ENCODE measurements at places on chromosomes 7 and 10.
A peak's percentile ranks its signal among the peaks of the same experiment; 100 is the strongest.

DNA sequence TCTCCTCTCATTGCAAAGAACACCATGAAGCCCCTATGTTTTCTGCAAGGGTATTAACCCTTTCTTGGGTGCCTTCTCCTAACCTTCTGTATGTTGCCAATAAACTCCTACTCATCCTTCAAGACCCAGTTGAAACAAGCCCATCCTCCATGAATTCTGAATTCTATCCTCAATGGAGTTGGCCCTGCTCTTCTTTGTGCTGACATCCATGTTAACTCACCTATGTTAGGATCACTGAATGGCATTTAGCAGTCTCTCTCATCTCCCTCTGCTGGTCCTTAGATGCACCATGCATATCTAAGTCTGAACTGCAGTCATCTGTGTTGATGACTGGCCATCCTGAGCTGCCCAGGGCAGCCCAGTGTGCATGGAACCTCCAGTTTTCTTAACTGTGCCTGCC lies 129.8 kb downstream of the BUB3 start:
- DNase-seq, result no peak

DNA sequence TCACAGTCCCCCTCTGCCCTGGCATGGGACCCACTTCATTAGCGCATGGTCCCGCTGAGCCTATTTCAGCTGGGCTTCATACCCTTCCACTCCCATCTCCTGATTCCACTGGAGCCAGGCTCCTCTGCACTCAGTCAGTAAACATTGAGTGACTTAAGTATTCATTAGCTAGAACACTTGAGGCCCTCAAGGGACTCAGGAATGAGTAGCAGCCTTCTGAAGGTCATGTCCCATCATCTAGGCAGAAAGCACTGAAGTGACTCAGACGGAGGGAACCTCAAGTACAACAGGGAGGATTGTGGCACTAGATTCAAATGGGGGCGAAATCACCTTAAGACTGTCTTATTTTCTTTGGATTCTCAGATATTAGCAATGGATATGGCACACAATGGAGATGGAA lies 186.6 kb upstream of the INHBA start:
- DNase-seq, result no peak

- DNase-seq, result no peak
Measured at GRCh38 chr7:64863969-64864368, 39.1 kb upstream of the ZNF273 start.

- no peak for DNase-seq
Measured at GRCh38 chr10:49176310-49177268, 11.6 kb downstream of the TMEM273 start.

DNA sequence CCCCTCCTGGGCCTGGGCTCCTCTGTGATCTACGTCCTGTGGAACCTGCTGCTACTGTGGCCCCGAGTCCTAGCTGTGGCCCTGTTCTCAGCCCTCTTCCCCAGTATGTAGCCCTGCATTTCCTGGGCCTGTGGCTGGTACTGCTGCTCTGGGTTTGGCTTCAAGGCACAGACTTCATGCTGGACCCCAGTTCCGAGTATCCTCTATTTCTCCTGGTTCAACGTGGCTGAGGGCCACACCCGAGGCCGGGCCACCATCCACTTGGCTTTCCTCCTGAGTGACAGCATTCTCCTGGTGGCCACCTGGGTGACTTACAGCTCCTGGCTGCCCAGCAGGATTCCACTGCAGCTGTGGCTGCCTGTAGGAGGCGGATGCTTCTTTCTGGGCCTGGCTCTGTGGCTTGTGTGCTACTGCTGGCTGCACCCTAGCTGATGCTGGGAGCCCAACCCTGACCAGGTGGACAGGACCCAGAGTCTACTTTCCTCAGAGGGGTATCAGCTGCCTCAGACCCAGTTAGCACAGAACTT lies 37.8 kb upstream of the MMD2 start:
- DNase-seq, result no peak

- no peak for DNase-seq
Measured at GRCh38 chr10:100875484-100876166, 37.1 kb upstream of the SLF2 start.

- DNase-seq, result no peak
Measured at GRCh38 chr7:122600042-122600441, 98.9 kb downstream of the RNF133 start.

- DNase-seq, result no peak
Measured at GRCh38 chr10:106401967-106402366, 762.5 kb downstream of the SORCS1 start.

DNA sequence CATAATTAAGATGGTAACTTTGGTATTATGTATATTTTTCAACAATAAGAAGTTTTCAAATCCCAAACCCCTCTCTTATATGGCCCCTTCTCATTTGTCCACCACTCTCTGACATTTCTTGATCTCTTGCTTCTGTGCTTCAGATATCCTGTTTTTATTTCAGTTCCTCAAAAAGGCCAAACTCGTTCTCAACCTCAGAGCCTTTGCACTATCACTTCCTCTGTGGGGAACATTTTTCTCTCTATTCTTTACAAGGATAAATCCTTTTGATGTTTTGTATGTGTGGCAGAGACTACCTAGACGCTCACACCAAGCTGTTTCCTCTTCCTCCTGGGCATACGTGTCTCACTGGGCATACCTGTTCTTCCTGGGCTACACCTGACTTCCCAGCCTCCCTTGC lies 54.2 kb upstream of the FRMD4A start:
- no peak for DNase-seq

GRCh38 chr7:76202666-76203030 lies 952 bp downstream of the SRRM3 start:
- DNase-seq, result no peak

- no peak for DNase-seq
Measured at GRCh38 chr10:3040069-3040468, 27.3 kb upstream of the PFKP start.

DNA sequence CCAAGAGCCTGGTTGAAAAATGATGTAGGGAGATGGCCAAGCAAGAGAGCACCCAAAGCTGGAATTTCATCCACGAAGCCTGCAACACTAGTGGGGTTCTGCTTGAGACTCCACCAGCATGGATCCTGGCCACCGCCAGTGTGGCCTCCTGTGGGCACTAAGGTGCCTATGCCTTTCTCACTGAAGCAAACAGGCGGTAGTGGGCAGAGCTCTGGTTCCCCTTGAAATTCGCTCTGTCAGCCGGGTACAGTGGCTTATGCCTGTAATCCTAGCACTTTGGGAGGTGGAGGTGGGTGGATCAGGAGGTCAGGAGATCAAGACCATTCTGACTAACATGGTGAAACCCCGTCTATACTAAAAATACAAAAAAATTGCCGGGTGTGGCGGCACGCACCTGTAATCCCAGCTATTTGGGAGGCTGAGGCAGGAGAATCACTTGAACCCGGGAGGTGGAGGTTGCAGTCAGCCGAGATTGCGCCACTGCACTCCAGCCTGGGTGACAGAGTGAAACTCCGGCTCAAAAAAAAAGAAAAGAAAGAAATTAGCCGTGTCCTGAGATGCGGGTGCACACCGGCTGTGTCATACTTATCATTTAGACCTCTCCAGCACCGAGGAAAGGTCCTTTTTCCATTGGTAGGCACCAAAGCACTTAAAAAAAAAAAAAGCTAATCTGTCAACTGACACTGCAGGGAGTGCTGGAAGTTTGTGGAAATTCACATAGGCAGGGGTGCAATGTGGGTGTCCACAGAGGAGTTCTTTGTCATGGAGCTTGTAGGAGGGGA lies 28.3 kb downstream of the CCM2 start:
- DNase-seq, result no peak

- no peak for DNase-seq
Measured at GRCh38 chr10:35993591-35994515, 351.8 kb upstream of the FZD8 start.

- no peak for DNase-seq
Measured at GRCh38 chr10:14578060-14578952, 196.4 kb downstream of the FAM107B start.

GRCh38 chr7:67692425-67692824 lies 695.8 kb downstream of the TYW1 start:
- DNase-seq, result no peak

- no peak for DNase-seq
Measured at GRCh38 chr7:88254721-88255424, 35.0 kb upstream of the SRI start.

- no peak for DNase-seq
Measured at GRCh38 chr10:13270877-13271551, 28.9 kb downstream of the PHYH start.

- DNase-seq, result no peak
Measured at GRCh38 chr7:42035210-42035609, 201.8 kb downstream of the GLI3 start.

DNA sequence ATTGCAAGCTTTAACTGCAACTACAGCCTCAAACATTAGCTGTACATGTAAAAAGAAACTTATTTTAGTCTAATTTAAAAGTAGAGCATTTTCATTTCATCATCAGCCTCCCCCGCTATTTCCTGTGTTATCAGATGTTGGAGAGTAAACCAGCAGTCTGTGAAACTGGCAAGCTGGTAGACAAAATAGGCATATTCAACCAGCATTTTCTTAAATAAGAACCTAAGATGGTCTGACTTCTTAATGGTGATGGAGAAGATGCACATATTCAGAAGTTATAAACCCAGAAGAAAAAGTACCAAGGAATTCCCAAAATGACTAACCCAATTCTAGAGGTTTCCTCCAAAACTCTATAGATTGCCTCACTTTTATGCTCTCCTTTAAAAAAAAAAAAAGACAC lies 24.9 kb downstream of the PIK3AP1 start:
- no peak for DNase-seq

- no peak for DNase-seq
Measured at GRCh38 chr7:32507414-32507813, 12.1 kb downstream of the AVL9 start.

DNA sequence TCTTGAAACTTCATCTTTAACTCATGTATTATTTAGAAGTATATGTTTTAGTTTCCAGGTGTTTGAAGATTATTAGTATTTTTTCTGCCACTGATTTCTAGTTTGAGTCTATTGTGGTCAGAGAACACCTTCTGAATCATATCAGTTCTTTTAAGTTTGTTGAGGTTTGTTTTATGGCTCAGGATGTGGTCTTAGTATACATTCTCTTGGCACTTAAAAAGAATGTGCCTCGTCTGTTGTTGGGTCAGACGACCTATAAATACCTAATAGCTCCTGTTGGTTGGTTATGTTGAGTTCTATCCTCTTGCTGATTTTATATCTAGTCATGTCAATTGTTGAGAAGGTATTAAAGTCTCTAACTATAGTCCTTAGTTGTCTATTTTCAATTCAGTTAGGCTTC lies 15.9 kb downstream of the TDRD1 start:
- DNase-seq, result no peak

- DNase-seq, result no peak
Measured at GRCh38 chr7:135980012-135980551, 2.9 kb upstream of the MTPN start.

GRCh38 chr7:117066668-117067067 lies 113.4 kb downstream of the ST7 start:
- no peak for DNase-seq

DNA sequence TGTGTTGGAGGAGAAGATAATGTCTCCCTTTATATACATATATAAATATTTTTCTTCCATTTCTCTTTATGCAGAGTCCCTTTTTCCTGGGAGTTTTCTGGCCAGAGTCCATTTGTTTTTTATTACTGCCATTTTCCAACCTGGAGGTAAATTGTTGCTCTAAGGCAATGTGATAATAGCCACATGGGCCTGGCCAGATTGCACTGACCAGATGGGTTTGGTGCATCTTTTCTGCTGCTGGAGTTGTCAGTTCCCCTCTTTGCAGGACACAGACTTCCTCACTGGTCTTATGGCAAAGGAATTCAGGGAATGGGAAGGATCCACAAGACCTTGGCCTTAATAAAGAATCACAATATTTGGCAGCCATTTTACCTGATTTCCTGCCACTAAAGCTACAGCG lies 254.9 kb downstream of the SORCS3 start:
- no peak for DNase-seq

- peak; percentile 23 for DNase-seq
Measured at GRCh38 chr7:1664711-1665548, 5.1 kb upstream of the ELFN1 start.

GRCh38 chr10:46523962-46524471 lies 32.4 kb downstream of the GPRIN2 start:
- DNase-seq, result peak; percentile 46

DNA sequence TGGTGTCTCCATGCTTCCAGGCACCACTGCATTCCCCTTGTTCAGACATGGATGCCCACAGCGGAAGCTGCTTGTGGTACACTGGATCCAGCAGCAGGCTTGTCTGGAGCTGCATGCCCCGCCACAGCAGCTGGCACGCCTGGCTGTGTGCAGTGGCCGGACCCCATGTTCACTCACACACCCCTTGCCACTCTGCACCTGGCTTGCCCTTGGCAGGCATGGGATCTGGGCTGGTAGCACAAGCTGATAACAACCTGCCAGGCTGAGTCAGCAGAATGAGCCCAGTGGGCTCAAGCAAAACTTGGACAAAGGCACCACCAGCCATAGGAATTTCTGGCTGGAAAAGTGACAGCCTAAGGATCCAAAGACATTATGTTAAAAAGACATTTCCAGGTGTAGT lies 91.8 kb upstream of the TMEM168 start:
- no peak for DNase-seq

- no peak for DNase-seq
Measured at GRCh38 chr10:124302951-124303505, 115.7 kb downstream of the OAT start.

DNA sequence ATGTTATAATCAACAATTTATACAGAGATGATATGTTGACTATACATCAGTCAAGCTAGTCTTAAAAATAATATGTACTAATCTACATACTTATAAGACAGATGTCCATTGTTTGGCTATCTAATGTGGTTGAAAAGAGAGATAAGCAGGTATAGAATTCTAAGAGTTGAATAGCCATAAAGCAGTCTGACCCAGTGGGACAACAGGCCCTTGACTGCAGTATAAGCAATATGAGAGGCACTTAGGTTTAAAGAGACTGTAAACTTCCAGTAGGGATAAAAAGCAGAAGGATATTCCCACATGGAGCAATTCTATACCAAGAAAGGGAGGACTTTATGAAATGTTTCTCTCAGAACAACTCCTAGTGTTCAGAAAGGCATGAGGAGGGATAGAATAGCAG lies 139.3 kb downstream of the ELAPOR2 start:
- no peak for DNase-seq

DNA sequence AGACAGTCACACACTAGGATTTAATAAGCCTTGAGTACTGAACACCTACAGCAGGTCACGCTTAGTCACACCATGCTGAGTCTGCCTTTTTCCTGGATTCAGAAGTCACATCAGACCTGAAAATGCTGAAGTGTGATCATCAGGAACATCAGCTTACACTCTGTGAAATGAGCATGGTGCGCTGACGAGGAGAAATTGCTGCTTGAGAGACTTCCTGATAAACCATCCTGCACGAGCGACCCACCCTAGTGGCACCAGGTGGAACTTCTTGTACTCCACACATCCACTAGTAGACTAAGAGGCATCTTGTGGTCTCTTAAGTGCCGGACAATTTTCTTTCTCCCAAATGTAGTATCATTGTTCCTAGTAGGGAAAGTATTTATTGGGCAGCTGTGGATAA lies 51.8 kb upstream of the MRLN start:
- DNase-seq, result no peak

- no peak for DNase-seq
Measured at GRCh38 chr7:16397501-16398145, 23.7 kb downstream of the CRPPA start.
